Activated B cell treated with CpG ODN at 0.5 μM for 24 hours (primary cell): ENCODE measurements at places on chromosomes 3 and 15.

DNA sequence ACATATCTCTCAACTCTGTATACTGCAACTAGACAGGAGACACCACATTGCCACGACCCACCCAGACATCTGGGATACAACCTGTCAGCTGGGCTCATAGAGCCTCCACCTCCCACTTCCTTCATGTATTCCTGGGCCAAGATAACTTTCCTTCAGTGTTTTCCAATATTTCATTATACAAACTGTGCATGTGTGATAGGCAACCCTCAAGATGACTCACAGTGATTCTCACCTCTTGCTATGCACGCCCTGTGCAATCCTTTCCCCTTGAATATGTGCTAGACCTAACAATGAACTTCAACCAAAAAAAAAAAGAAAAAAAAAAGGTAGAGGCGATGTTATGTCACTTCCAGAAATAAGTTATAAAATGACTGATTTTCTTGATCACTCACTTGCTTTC, 138.0 kb upstream of the ALCAM start:
- peaks cover 5% of the 10 kb centered on the region for H3K27me3 ChIP-seq
- DNase-seq: no peak
- H3K4me1 ChIP-seq: no peaks in the 10 kb centered on the region
- no peaks in the 10 kb centered on the region for H3K36me3 ChIP-seq
- H3K27ac ChIP-seq: no peak overlapping the region

DNA sequence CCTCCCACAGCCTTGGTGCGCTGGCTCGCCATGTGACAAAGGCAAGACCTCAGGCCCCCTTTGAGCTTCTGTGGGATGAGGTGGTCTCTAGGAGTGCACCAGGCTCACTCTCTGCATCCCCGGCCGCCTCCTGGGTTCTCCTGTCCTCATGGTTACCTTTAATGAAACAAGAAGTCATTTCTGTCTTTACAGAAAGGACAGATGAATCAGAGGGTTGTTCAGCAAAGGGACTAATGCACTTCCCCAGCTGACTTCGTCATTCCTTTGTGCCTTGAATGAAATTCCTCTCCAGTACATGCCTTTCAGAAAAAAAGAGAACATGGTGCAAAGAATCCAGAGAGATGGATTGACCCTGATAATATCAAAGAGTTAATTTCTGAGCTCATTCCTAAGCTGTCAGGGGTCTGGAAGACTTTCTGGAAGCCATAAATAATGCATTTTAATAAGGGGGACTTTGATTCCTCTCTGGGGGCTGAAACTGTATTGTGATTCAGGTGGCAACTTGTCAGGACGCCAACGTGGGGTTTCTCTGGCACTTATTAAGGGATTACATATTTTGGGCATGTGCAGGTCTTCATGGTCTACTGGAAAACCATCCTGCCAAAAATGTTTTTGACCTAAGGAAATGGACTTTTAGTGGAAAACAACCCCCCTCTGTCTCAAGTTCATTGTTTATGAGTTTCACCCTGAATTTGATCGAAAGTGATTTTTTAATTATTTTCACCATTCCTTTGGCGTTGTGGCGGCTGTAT, 122.7 kb downstream of the FBLN2 start:
- H3K27ac ChIP-seq: no peak overlapping the region
- no peak overlapping the region for H3K4me3 ChIP-seq
- H3K4me1 ChIP-seq: no peaks in the 10 kb centered on the region
- no peak for DNase-seq
- H3K36me3 ChIP-seq: no peaks in the 10 kb centered on the region

- DNase-seq: no peak
- peak overlapping the region; percentile 87 for H3K4me3 ChIP-seq
- no peaks in the 10 kb centered on the region for H3K27me3 ChIP-seq
- peak overlapping the region; percentile 80 for H3K27ac ChIP-seq
- H3K36me3 ChIP-seq: peaks cover 17% of the 10 kb centered on the region
- peaks cover 50% of the 10 kb centered on the region for H3K4me1 ChIP-seq
Measured at GRCh38 chr3:25783661-25784512, 644 bp upstream of the NGLY1 start.

DNA sequence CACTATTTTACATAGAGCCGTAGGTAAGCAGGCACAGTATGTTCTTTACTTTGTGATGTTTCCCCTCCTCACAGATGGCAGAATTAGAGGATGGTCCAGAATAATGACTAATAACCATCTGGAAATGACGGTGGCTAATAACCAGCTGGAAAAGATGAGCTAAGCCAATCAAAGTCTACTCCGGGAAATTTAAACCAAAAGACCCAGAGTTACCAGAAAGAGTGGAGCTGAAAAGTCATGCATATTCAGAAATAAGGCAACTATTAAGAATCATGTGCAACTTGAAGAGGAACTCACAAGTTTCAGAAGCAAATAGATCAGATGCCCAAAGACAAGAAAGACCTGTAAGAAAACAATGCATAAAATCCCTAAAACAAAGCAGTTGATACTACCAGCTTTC, 33.6 kb downstream of the DMXL2 start:
- no peak for DNase-seq
- no peaks in the 10 kb centered on the region for H3K36me3 ChIP-seq
- no peak overlapping the region for H3K27ac ChIP-seq
- no peaks in the 10 kb centered on the region for H3K4me1 ChIP-seq
- no peak overlapping the region for H3K4me3 ChIP-seq

- H3K27me3 ChIP-seq: peaks cover 9% of the 10 kb centered on the region
- peak overlapping the region; percentile 75 for H3K4me3 ChIP-seq
- H3K27ac ChIP-seq: peak overlapping the region; percentile 96
- H3K4me1 ChIP-seq: peaks cover 47% of the 10 kb centered on the region
Measured at GRCh38 chr3:197023998-197024651, 5.5 kb downstream of the MELTF start.

DNA sequence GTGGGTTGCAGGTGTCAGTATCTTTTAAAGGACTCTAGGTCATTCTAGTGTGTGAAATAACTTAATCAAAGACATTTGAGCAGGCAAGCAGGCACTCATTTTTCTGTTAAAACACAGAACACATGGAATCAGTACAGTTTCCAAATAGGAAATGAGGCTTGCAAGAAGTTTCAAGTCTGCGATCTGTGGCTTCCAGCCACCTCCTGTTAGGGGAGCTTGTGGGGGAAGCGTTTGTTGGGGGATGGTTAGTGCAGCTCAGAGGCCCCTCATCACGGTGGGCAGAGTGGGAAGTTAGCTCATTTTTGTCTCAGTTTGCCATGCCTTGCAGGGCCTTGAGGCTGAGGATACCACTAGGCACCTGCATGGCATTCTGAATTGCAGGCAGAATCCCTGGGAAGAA, 59.9 kb downstream of the SLC6A11 start:
- no peak overlapping the region for H3K27ac ChIP-seq
- no peaks in the 10 kb centered on the region for H3K4me1 ChIP-seq
- peaks cover 24% of the 10 kb centered on the region for H3K27me3 ChIP-seq
- H3K36me3 ChIP-seq: no peaks in the 10 kb centered on the region

GRCh38 chr15:29690765-29691475, 131.3 kb downstream of the TJP1 start:
- no peak for DNase-seq
- H3K4me3 ChIP-seq: no peak overlapping the region

DNA sequence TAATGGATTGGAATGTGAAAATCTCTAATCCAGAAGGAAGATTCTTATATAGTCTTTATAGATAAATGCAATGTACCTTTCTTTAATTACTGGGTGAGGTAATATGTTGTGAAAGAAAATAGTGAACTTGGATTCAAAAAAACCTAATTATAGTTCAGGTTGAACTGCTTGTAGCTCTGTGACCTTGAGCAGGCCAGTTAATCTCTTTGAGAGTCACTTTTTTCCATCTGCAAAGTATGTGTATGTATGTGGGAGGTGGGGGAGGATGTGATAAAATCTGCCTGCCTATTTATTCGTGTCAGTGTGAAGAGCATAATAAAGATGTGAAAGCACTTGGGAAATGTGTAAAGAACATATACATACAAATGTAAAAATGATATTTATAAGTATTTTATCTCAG, 34.4 kb downstream of the GLCE start:
- H3K27me3 ChIP-seq: no peaks in the 10 kb centered on the region
- H3K4me1 ChIP-seq: no peaks in the 10 kb centered on the region
- H3K4me3 ChIP-seq: no peak overlapping the region
- DNase-seq: no peak
- no peak overlapping the region for H3K27ac ChIP-seq

DNA sequence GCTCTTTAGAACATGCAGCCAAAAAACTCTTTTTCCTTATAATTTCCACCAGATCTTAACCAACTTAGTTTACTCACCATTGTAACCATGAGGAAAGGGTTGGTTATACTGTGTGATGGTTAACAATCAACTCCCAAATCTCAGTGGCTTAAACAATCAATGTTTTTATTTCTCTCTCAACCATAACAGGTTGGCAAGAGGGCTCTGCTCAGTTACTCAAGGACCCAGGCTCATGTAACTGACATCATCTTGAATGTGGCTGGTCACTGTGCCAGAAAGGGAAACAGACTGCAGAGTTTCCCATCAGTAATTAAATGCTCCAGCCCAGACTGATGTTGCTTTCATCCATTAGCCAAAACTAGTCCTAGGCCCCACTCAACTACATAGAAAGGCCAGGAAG, 69.0 kb downstream of the ANKRD28 start:
- peaks cover 62% of the 10 kb centered on the region for H3K36me3 ChIP-seq
- no peak overlapping the region for H3K4me3 ChIP-seq
- no peaks in the 10 kb centered on the region for H3K27me3 ChIP-seq
- no peak for DNase-seq
- H3K4me1 ChIP-seq: no peaks in the 10 kb centered on the region

DNA sequence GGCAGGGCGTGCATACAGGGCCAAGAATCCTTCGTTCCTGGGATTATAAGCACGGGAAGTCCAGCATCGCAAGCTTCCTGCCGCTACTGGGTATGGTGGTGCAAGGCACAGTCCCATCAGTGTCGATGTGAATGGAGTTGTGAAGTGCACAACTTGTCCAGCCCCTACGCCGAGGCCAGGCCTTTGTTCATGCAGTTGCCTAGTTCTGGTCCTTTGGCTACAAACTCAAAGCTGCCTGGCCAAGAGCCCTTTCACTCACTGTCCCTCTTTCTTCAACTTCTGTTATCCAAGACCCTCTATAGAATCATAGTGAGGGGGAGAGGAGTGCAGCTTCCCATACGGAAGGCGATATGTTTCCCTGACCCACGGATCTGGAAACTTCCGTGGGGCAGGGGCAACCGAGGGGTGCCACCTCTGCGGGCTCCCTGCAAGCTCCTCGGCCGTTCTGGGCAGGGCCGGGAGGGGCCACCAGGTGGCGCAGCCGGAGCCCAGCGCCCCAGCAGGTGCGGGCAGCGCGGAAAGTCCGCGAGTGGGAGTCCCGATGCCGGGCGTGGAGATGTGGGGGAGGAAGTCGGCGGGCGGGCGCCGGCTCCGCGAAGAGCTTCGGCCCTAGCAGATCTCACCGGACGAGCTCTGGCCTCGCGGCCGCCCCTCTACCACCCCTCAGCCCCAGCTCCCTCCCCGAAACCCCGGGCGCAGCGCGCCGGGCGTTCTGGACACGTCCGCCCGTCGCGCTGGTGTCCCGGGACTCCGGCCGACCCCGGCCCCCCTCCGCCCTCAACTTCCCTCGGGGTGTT, 693 bp downstream of the RASGRP1 start:
- peak; percentile 87 for DNase-seq
- no peaks in the 10 kb centered on the region for H3K27me3 ChIP-seq
- peak overlapping the region; percentile 88 for H3K27ac ChIP-seq
- H3K4me3 ChIP-seq: peak overlapping the region; percentile 90

DNA sequence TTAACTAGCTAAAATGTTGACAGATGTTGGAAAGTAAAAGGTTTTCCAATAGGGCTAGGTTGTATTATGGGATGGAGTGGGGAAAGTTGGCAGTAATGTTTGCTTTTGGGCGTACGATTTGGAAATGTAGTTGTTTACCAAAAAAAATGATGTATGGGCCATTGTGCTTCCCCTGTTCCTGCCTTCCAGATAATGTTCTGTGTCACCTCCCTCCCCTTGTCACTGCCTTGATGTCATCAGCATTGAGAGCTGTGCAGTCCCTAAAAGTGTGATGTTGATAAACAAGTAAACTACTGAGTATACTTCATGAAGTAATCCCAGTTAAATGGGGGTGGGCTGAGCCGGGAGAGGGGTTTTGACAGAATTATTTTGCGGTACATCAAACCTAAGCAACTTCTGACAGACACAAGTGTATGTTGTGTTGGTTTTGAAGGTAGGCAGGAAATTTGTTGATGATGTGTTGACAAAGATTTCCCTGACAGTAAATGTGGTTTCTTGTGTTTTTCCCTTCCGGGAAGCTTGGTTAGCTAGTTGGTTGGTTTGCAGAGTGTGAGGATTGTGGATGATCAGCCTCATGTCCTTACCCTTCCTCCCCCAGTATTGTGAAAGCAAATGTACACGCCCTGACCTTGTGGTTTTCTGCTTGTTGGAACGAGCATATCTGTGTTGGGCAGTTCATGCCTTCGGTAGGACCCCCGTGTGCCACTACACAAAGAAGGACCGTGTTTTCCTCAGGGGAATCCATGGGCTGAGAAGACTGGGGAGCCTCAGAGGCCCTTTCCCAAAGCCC, 87.3 kb downstream of the PGPEP1L start:
- peaks cover 17% of the 10 kb centered on the region for H3K36me3 ChIP-seq
- H3K4me1 ChIP-seq: peaks cover 3% of the 10 kb centered on the region
- no peak for DNase-seq
- no peak overlapping the region for H3K4me3 ChIP-seq

DNA sequence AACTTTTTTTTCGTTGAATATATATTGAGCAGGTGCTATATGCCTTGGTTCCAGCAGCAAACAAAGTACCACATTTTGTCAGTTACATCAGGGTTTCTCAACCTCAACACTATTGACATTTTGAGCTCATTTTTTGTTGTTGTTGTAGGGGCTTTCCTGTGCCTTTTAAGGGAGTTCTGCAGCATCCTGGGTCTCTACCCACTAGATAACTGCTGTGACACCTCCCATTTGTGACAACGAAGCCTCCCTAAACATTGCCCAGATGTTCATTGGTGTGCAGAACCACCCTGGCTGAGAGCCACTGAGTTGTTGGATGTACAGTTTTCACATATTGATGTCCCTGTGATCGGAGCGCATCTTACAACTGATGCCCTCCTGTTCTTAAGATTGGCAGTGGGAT, 382.6 kb downstream of the PTPRG start:
- no peak overlapping the region for H3K27ac ChIP-seq
- H3K4me3 ChIP-seq: no peak overlapping the region
- no peaks in the 10 kb centered on the region for H3K36me3 ChIP-seq
- no peaks in the 10 kb centered on the region for H3K4me1 ChIP-seq

DNA sequence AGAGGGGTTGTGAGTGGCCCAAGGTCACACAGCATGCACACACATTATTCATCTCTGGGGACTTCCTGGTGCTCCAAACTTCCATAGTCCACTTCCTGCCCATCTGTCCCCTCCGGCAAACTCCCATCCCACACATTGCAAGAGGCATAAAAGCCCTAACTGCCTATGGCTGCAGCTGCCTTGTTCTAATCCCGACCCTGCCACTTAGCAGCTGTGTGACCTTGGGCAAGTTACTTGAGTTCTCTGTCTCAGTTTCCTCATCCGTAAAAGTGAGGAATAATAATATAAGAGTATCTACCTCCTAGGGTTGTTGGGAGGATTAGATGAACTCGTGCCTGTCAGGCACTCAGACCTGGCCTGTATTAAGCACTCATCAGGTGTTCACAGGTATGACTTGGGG, 84.2 kb downstream of the SMAD6 start:
- no peaks in the 10 kb centered on the region for H3K36me3 ChIP-seq
- H3K4me3 ChIP-seq: no peak overlapping the region
- no peaks in the 10 kb centered on the region for H3K4me1 ChIP-seq
- no peak overlapping the region for H3K27ac ChIP-seq

GRCh38 chr15:40964634-40965033, 11.4 kb downstream of the CHAC1 start:
- DNase-seq: no peak
- no peak overlapping the region for H3K27ac ChIP-seq
- H3K36me3 ChIP-seq: no peaks in the 10 kb centered on the region
- H3K4me1 ChIP-seq: peaks cover 6% of the 10 kb centered on the region
